ENCODE measurements at places on chromosomes 6 and 20.

DNA sequence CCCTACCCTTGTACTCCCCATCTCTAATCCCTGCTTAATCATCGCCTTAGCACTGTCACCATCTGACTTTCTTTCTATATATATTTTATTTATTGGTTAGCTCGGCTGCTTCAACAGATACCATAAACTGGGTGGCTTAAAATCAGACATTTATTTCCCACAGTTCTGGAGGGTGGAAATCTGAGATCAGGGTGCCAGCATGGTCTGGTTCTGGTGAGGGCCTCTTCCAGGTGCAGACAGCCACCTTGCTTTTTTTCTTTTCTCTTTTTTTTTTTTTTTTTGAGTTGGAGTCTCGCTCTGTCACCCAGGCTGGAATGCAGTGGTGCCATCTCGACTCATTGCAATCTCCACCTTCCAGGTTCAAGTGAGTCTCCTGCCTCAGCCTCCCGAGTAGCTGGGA, 127.5 kb upstream of the ESR1 start:
- no peak for DNase-seq

DNA sequence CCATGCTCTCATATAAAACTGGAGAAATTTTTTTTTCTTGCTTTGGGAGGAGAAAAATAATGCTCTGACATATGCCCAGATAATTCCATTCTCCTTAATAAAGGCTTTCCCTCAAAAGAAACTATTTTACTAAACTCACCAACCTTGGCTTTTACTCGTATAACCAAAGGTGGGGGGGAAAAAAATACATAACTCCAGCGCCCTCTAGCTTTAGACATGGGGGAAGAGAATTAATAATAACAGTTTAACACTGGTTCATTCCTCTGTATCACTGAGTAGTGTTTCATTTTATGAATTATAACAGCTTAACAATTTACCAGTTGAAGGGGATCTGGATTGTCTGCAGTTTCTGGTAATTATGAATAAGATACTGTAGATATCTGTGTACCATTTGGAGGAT, 1226.1 kb downstream of the GRIK2 start:
- DNase-seq = no peak

- DNase-seq = no peak
Measured at GRCh38 chr6:92945799-92946198, 473.6 kb downstream of the EPHA7 start.

- no peak for DNase-seq
Measured at GRCh38 chr6:95846652-95847051, 169.1 kb upstream of the FUT9 start.

- no peak for DNase-seq
Measured at GRCh38 chr6:87182321-87182720, 27.0 kb downstream of the ZNF292 start.

DNA sequence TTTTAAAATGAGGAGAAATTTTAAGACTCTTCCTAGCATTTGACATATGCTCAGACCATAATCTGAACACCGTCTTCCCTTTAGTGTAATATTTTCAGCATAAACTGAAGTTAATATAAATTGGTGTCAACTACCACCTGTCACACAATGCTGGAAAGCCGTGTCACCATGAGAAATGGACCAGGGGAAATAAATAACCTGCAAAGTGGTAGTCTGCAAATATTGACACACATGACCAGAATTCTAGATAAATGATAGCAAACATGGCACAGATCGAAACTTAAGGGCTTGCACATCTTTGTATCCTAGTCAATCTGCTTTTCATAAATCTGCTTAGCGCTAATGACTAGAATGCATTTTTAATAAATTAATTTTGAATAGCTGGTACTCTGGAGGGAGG, 191.9 kb downstream of the CD83 start:
- no peak for DNase-seq

GRCh38 chr20:16689906-16690305, 39.9 kb upstream of the SNRPB2 start:
- DNase-seq = no peak

DNA sequence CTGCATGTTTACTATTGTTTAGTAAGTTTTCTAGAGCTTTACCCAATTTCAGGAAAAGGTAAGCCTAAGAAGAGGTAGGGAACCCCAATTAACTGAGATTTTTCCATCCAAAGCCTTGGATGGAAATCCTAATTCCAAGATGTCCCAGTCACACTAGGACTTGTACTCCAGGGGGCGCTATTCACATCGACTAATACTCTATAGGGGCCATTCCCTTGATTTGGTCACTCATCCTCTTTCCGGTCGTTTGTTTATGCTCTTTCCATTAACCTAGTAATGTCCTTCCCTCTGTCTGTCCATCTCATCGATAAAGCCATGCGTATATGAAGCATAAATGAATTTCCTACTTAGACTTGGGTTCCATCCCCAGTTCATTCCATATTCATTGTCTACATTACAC, 80.8 kb upstream of the FUCA2 start:
- no peak for DNase-seq

GRCh38 chr6:133973109-133973971, 20.3 kb downstream of the TBPL1 start:
- DNase-seq = no peak

Data from DND-41 (cell line).